ENCODE measurements at places on chromosomes 7 and 10.

GRCh38 chr10:49751216-49751615 lies 10.9 kb downstream of the OGDHL start:
- DNase-seq, result no peak

- no peak for DNase-seq
Measured at GRCh38 chr10:63578501-63578900, 57.3 kb downstream of the REEP3 start.

DNA sequence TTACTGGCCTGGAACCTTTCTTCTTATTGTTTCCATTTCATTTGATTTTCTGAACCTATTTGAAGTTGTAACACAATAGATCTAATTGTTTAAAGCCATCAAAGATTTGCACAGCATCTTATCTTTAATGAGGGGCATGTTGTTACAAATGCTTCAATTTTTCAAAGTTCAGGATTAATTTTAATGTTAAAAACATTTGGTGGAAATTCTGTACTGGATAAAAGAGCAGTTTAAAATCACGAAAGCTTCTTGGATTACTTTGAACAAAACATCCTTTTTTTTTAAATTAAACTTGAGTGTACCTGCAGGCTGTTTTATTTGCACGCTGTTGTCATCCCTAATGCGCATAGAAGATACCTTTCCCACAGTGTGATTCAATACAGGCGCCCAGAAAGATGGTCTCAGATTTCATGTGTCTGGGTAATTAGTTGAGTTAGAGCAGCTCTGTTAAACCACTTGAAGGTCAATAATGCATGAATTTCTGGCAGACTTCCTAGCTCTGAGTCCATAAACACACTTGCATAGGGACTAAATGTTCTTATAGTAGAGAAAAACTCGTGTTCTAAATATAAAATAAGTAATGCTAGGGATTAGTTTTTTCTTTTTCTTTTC lies 29.3 kb upstream of the DDX50 start:
- no peak for DNase-seq

GRCh38 chr10:76205361-76205760 lies 773.9 kb downstream of the LRMDA start:
- DNase-seq, result no peak

GRCh38 chr7:67462781-67463191 lies 466.2 kb downstream of the TYW1 start:
- no peak for DNase-seq

GRCh38 chr7:158676906-158677305 lies 27.7 kb downstream of the NCAPG2 start:
- DNase-seq, result no peak

GRCh38 chr10:29344073-29344820 lies 55.4 kb downstream of the LYZL1 start:
- DNase-seq, result no peak
